ENCODE measurements at places on chromosomes 12 and 14.

GRCh38 chr12:7352661-7353060 lies 48.8 kb downstream of the ACSM4 start:
- no peak for DNase-seq

GRCh38 chr12:68178774-68179439 lies 19.4 kb upstream of the IFNG start:
- no peak for DNase-seq

GRCh38 chr12:104456417-104456949 lies at the start of gene CHST11:
Gene CHST11 (plus strand): TSS chr12:104456948.
- peak; percentile 91 for DNase-seq

- DNase-seq, result no peak
Observed at GRCh38 chr12:124804011-124804621, 59.5 kb downstream of the SCARB1 start.

DNA sequence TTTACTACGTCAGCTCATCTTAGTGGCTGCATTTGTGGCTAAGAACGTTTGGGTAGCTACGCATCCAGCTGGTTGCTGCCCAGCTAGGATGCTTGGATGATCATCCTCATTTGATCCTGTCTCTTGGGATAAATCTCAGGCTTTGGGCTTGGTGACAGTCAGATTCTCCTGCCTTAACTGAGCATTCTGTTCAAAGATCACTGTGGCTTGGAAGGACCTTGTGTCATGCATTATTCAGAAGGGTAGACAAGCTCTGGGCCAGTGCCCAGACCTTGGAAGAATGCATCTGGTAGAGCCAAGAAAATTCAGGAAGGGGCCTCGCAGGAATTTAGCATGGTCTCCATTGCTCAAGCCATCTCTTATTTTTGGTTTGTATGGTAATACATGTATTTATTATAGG lies 188.4 kb downstream of the NRXN3 start:
- DNase-seq, result no peak

- DNase-seq, result no peak
Observed at GRCh38 chr12:131281016-131281415, 327.3 kb downstream of the ADGRD1 start.

GRCh38 chr12:56836800-56837663 lies 73.9 kb downstream of the HSD17B6 start:
- DNase-seq, result no peak

DNA sequence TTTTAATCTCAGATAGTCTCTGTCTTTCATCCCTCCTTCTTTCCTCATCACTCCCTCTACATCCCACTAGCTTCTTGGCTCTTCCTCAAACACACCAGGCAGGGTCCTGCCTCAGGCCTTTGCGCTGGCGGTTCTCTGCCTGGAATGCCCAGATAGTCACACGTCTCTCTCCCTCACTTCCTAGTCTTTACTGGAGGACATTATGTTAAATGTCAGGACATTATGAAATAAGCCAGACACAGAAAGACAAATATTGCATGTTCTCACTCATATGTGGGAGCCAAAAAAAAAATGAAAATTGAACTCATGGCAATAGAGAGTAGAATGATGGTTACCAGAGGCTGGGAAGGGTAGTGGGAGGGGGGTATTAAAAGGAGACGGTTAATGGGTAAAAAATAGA lies 442.0 kb downstream of the MED13L start:
- no peak for DNase-seq

- DNase-seq, result no peak
Observed at GRCh38 chr12:124094733-124095132, 121.7 kb downstream of the ZNF664 start.

GRCh38 chr14:76012354-76012753 lies 26.8 kb downstream of the IFT43 start:
- no peak for DNase-seq
